ENCODE measurements at places on chromosomes 11 and 22.
A peak's percentile ranks its signal among the peaks of the same experiment; 100 is the strongest.

- DNase-seq, result no peak
Observed at GRCh38 chr22:36447632-36448031, 33.8 kb downstream of the TXN2 start.

DNA sequence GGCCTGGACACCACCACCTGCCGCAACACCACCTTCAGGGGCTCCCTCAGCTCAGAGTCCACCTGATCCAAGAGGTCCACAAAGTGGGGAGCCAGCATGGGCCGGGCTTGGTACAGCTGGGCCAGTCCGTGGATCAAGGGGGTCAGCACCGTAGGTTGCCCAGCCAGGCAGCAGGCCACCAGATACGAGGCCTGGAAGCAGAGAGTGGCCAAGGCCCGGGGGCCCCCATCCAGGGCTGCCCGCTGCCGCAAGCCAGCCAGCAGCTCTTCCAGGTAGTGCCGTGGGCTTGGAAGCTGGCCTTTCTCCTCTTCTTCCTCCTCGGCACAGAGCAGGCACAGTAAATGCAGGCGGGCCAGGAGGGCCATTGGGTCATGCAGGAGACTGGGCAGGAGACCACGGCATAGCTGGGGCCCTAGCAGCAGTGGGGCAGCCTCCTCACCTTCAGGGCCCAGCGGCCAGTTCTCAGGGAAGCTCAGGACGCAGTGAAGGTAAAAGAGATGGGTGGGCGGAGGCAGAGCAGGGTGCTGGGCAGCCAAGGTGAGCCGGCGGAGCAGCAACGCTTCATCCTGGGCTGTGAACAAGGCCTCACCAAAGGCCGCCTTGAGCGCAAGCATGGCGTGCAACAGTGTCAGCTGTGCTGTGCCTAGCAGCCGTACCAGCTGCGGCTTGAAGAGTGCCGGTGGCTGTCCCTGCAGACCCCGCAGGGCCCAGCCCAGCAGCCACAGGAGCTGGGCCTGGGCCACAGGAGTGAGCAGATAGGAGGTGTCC lies 1.7 kb downstream of the AP5B1 start:
- no peak for DNase-seq

DNA sequence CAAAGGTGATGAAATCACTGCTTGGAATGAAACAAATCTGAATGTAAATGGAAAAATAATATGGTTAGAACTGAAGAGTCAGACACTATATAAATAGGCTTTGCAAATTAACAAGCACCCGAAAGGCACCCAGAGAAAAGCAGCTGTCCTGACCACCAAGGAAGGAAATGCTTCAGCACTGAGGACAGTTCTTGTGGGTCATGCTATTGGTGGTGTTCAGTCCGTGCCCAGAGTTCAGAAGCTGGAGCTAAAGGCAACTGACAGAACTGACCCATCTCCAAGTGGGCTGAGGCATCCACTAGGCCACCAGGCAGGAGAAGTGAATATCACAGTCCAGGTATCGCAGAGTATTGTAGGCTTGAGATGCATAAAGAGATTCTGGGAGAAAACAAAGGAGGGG lies 208.9 kb downstream of the OPCML start:
- DNase-seq, result no peak

GRCh38 chr22:35539910-35540594 lies 579 bp upstream of the RASD2 start:
- peak; percentile 46 for DNase-seq

GRCh38 chr11:44742508-44743246 lies 15.9 kb downstream of the TSPAN18 start:
- no peak for DNase-seq

DNA sequence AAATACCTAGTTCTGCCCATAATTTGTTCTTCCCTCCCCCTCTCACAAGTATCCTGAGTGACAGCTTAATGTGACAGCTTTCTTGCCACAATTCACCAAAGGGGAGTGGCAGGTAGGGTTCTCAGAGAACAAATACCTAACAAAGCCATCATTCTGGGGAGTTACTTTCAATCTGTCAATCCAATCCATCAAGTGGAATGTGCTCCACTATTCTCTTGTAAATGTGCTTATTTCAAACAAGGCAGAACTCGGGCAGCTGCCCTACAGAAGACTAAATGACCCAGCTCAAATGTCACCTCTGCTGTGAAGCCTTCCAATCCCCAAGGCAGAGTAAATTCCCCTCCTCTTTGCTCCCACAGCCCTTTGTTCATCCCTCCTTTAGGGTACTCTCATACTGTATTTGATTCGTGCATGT lies 27.8 kb downstream of the LGR4 start:
- no peak for DNase-seq

DNA sequence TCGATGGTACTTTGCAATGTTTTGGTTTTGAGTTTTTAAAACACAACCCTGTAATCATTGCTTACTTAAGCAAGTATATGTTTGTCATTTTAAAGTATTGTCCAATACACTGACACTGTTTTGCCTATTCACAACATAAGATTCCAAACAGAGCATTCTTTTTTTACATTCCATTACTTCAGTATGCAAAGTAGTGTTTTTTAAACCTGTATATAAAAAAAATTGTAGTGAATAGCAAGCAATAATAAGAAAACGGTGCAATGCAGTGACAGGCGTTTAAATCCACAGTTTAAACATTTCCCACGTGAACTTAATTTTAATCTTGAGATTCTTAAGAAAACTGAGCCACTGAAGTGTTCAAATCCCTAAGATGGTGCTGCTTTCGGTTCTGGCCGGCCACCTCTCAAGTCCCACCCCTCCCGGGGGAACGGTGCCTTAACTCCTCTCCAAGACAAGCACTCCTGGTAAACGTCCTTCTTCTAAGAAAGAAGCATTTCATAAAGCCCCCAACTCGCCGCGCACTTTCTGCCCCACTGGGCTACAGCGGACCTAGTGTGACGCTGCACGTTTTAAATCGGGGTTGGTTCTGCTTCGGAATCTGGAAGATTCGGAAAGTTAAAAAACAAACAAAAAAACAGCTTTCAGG lies 2.9 kb downstream of the PGR start:
- DNase-seq, result no peak

DNA sequence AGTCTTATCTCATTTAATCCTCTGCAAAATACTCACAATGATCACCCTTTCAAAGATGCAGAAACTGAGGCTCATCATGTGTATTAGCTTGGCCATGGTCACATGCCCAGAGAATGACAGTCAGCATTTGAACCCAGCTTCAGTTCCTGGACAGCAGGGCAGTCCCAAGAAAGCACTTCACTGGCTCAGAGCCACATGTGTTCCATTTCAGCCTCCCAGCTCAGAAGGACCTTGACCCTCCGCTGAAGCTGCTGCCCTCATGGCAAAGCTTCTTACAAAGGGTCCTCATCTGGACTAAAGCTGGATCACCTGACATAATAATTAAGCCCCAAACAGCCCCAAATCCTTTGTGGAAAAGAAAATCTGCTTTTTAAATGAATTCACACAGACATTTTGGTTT lies 37.0 kb downstream of the TENM4 start:
- no peak for DNase-seq

DNA sequence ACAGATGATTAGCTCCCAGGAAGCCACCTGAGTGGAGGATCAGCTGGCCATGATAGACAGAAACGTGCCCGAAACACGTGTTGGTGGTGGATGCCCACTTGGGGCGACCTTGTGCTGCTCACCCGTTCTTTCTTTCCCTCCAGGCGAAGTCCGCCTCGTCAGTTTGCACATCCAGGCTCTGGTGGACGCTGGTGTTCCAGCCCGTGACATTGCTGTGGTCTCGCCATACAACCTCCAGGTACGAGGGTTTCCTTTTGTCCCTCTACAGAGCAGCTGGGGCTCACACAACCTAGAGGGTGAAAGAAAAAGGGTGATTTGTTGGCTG lies 30.6 kb downstream of the IGHMBP2 start:
- no peak for DNase-seq

DNA sequence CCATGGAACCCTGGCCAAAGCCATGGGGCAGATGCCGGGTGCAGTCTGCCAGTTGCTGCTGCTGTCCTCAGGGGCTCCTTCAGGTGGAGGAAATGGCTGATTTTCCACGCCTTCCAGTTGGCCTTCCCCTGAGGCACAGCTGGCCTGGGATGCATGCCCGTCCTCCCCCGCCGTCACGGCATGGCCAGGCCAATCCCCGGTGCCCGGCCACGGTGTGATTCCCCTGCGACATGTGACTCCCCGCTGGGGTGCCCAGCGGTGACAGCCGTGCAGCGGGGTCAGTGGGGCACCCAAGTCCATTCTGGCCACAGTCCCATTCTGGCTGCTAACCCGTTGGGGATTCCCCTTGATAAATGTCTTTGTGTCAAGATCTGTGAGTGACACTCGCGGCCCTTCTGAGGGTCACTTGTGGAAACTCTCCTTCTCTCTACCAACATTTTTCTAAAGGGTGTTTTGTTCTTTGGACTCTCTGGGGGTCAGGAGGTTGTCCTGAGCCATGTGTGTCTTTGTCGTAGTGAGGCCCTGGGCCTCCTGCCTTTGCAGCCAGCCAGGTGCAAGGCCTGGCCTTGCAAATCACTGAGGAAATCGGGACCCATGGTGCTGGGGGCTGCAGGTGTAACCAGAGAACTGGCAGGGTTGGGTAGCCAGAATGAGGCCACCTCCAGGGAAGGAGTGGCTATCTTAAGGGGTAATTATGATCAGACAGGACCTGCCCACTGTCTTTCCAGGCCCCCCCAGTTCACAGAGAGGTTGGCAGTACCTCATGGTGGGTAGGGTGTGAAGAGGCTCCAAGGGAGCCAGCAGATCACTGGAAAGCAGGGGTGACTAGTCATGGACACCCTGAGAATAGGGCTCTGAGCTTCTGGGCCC lies 37.1 kb downstream of the KCNQ1OT1 start:
- DNase-seq, result no peak

DNA sequence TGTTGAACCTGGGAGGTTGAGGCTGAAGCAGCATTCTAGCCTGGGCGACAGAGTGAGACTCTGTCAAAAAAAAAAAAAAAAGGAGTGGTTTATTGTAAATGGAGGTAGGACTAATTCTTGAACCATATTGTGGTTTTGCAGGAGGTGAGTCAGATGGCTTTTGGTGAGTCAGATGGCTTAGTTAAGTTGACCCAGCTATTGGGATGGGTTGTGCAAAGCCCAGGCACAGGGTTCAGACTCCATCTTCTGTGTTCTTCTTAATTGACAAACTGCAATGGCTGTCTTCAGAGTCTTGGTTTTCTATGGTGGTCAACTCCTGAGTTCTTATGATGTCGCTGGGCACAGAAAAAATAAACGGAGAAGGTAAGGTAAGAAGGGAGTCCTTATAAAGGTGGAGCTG lies 182.7 kb downstream of the ADAMTS15 start:
- no peak for DNase-seq

DNA sequence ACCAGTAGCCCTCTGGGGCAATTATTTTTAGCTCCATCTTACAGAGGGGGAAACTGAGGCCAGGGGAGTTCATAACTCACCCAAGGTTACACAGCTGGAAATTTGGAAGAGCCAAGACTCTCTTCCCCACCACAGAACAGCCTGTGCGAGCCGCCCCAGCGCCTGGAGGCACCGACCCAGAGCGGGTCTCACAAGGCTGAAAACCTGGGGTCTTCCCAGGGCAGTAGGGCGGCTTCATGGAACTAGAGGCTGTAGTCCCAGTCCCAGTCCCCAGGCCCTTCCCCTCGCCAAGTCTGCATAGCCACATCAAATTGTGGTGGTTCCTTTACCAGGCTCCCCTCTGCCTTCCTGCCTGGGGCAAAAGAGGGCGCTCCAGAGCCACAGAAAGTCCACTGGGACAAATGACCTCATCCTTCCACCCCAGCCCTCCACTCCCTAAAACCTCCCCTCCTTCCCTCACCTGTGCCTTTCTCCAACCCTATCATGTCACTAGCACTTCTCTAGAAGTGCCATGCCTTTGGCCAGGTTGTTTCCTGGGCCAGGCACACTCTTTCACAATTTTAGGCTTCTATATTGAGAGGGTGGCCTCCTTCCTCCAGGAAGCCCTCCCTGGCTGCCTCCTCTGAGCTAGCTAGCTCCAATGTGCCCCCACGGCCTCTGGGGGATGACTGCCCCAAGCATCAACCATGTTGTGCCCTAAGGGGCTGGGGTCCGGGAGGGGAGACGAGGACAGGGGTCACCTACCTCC lies 15.2 kb upstream of the CDC42EP1 start:
- no peak for DNase-seq

DNA sequence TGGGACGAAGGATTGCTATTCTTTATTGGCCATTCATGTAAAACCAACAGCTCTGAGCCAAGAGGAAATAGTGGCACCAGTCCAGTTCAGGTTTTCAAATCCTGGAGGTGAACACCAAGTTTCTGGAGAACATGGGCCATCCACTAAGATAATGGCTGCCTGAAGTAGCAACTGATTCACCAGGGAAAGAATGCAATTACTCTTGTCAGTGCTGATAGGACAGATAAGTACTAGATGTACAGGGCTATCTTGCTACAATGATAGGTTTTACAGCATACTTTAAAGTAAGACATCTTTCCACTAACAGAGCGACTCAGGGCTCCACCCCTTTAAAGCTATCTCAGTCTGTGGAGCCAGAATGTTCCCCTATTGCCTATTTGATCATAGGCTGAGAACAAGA lies 36.8 kb upstream of the APOA1 start:
- DNase-seq, result no peak

DNA sequence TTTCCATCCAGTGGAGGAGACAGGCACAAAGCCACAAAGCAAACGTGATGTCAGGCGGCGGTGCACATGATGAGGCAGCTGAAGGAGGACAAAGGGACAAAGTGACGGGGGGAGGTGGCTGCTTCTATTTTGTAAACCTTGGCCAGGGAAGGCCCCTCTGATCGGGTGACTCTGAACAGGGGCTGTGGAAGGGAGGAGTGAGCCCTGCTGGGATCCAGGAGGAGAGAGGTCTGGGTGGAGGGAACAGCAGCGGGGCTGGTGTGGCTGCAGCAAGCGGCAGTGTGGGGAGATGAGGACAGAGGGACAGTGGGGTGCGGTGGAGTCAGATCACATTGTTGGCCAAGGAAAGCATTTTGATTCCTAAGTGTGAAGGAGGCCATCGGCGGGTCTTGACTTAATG lies 36.7 kb downstream of the SHISAL1 start:
- no peak for DNase-seq

- DNase-seq, result no peak
Observed at GRCh38 chr11:45205978-45206377, 59.5 kb downstream of the PRDM11 start.

GRCh38 chr22:39352306-39352891 lies 2.6 kb downstream of the SYNGR1 start:
- no peak for DNase-seq

DNA sequence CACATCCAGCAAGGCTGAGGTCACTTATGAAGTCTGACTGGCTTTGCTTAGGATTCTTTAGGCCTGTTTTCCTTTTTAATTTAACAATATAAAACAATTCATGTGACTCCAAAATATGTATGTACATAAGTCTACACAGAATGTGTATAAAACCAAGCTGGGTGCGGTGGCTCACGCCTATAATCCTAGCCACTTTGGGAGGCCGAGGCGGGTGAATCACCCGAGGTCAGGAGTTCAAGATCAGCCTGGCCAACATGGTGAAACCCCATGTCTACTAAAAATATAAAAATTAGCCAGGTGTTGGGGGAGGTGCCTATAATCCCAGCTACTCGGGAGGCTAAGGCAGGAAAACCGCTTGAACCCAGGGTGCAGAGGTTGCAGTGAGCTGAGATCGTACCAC lies 83.1 kb downstream of the SHANK2 start:
- no peak for DNase-seq

Data from Ammon's horn (tissue), 1 donor.